Activated T-helper 17 cell treated with anti-CD3 and anti-CD28 coated beads, Interleukin-2, amount 50 U/mL, for 72 hours (primary cell): ENCODE measurements at places on chromosomes 7 and 10.

- peaks cover 25% of the 10 kb centered on the region for H3K4me1 ChIP-seq
- no peaks in the 10 kb centered on the region for H3K36me3 ChIP-seq
- H3K27ac ChIP-seq, result peak overlapping the region; percentile 80
- no peak overlapping the region for H3K4me3 ChIP-seq
- H3K27me3 ChIP-seq, result no peaks in the 10 kb centered on the region
These were observed 46.8 kb upstream of the TMEM213 start for GRCh38 chr7:138750901-138751464.

DNA sequence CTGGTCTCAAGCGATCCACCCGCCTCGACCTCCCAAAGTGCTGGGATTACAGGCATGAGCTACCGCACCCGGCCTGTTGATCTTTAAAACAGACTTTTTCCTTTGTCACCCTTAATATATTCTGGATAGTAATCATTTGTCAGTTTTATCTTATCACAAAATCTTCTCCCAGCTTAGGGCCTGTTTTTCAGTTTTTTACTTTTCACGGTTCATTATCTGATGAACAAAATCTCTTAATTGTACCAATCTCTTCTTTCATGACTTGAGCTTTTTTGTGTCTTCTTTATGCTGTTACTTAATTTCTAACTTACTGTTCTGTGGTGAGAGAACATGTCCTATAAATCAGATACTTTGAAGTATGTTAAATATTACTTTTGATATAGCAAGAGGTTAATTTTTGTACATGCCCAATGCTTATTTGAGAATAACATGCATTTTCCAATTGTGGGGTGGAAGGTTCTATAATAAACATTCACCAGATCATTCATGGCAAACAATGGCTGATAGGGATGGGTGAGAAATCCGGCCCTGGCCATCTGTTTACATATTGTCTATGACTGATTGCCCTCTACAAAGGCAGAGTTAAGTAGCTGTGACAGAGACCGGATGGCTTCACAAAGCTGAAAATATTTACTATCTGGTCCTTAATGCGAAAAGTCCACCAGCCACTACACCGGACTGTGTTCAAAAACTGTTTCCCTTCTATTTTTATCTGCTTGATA is 5.3 kb downstream of the PAPOLB start:
- no peaks in the 10 kb centered on the region for H3K36me3 ChIP-seq
- H3K27me3 ChIP-seq, result peaks cover 22% of the 10 kb centered on the region
- no peak overlapping the region for H3K4me3 ChIP-seq
- no peaks in the 10 kb centered on the region for H3K4me1 ChIP-seq
- no peak for ATAC-seq

DNA sequence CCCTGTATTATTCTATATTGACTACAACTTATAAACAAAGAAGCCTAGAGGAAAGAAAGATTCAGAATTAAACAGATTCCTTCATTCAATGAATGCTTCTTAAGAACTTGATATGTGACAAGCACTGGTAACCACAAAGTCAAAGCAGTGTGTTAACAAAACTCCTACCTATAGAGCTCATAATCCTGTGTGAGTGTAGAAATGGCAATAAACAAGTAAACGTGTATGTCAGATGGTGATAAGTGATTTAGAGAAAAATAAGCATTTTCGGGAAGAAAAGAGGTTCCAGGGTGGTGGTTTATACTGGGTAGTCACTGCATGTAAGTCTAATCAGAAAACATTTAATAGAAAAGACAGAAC is 141.3 kb downstream of the JMJD1C start:
- no peaks in the 10 kb centered on the region for H3K4me1 ChIP-seq
- H3K36me3 ChIP-seq, result no peaks in the 10 kb centered on the region
- ATAC-seq, result no peak
- no peak overlapping the region for H3K4me3 ChIP-seq
- H3K27me3 ChIP-seq, result no peaks in the 10 kb centered on the region

DNA sequence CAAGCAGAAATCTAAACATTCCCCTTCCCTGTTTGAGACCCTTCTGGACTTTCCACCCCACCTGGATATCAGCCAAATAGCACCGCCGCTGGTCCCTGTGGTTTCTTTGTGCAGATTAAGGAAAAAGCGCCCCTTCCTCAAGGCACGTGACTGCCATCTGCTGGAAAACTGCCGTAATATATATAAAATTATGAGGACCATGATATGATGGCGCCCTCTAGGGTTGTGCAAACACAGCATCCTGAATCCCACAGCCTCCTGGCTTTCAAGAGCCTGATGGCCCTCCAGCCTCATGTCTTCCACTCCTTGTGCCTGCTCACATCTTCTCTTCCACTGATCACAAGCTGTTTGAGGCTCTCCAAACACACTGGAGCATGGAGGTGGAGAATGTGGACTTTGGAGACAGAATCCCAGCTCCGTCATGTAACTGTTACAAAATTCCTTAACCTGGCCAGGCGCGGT is 121.3 kb downstream of the MYL10 start:
- ATAC-seq, result no peak
- no peaks in the 10 kb centered on the region for H3K36me3 ChIP-seq
- H3K27ac ChIP-seq, result no peak overlapping the region
- peaks cover 23% of the 10 kb centered on the region for H3K27me3 ChIP-seq
- no peak overlapping the region for H3K4me3 ChIP-seq

GRCh38 chr10:100655326-100655759 is 90.0 kb upstream of the PAX2 start:
- peak overlapping the region; percentile 84 for H3K4me3 ChIP-seq
- no peak for ATAC-seq
- peaks cover 65% of the 10 kb centered on the region for H3K27me3 ChIP-seq
- no peak overlapping the region for H3K27ac ChIP-seq

GRCh38 chr10:3588816-3589215 is 196.2 kb downstream of the KLF6 start:
- H3K27ac ChIP-seq, result no peak overlapping the region
- H3K4me1 ChIP-seq, result no peaks in the 10 kb centered on the region
- no peak for ATAC-seq
- H3K27me3 ChIP-seq, result peaks cover 3% of the 10 kb centered on the region
- H3K36me3 ChIP-seq, result no peaks in the 10 kb centered on the region
